NAMALWA (cell line): ENCODE measurements at places on chromosomes 3 and 15.

GRCh38 chr3:38578081-38578475 is 71.4 kb downstream of the SCN5A start:
- no peak for DNase-seq

DNA sequence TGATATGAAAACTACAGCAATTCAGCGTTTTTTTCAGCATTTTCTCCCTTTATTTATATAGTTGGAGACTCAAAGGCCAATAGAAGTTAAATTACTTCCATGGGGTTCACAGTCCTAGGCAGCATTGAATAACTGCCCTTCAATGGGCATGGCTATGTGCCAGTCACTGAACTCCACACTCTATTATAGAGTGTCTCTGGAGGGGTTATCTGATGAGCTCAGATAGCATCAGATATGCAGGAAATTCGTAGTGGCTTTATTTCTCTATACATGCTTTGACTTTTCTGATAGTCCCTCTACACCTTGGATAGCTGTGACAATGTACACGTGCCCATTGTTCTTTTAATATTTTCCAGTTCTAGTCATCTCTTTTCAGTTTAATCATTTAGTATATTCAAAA is 396.9 kb upstream of the CBLB start:
- DNase-seq, result no peak

GRCh38 chr3:4493941-4494894 is 1.1 kb downstream of the ITPR1 start:
- peak; percentile 36 for DNase-seq

- DNase-seq, result no peak
These were observed 3.1 kb downstream of the ATP10A start for GRCh38 chr15:25859838-25860645.

GRCh38 chr15:50257924-50258323 is 7.6 kb downstream of the HDC start:
- DNase-seq, result no peak

GRCh38 chr3:100780071-100780622 is 70.9 kb downstream of the TFG start:
- DNase-seq, result no peak

GRCh38 chr3:174440253-174440701 is 418.9 kb upstream of the NAALADL2 start:
- DNase-seq, result peak; percentile 11

GRCh38 chr3:154175041-154175440 is 53.9 kb downstream of the ARHGEF26 start:
- no peak for DNase-seq

GRCh38 chr15:71761649-71762048 is 48.7 kb upstream of the NR2E3 start:
- DNase-seq, result no peak

GRCh38 chr3:56113908-56114307 is 354.4 kb downstream of the ERC2 start:
- no peak for DNase-seq

- DNase-seq, result no peak
These were observed 192.2 kb upstream of the THRB start for GRCh38 chr3:24686808-24687207.

DNA sequence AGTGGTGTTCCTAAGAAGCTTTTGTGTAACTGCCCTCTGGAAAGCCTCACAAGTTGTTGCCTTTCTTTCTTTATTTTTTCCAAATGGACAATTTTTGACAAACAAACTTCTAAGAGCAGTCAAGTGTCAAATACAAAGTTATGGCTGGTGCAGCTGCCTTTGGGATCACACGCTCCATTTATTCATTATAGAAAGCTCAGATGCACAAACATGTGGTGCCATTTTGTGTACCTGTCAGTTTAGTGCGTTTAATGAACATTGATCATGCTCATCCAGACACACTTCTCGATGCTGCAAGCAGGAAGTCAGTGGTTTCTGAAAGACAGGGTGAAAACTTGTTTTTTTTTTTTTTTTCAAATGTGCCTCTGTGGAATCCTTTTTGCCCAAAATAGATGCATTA is 324.5 kb downstream of the CNTN4 start:
- DNase-seq, result no peak

GRCh38 chr15:38706956-38707355 is 142.3 kb upstream of the RASGRP1 start:
- DNase-seq, result no peak

DNA sequence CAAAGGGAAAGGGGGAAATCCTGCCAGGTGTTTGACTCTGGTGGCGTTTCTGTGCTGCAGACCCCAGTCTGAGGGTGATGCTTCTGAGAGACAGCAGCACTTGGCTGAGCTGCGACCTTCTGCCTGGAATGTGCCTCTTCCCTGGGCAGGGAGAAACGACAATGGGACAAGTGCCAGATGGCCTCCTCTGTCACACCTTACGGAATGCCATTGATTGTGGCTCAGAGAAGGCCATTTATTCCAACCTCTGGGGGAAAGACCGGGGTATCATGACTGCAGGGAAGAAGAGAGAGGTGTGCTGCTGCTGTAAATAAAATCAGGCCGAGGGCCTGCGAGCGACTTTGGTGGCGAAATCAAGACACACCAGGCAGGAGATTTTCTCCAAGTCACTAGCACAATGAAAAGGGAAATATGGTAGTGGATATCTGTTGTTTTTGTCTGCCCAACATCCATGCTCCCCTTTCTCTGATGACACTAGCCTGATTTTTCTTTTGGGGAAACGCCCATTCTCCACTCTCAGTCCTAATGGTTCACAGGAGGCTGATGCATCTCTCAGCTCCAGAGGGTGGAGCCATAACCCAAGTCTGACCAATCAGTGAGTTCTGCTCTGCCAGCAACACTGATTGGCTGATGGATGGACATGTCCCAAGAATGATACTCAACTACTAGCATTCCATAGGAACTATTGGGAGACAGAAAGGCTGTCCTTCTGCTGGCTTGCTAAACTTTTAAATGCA is 336.1 kb downstream of the FOXP1 start:
- DNase-seq, result peak; percentile 2

DNA sequence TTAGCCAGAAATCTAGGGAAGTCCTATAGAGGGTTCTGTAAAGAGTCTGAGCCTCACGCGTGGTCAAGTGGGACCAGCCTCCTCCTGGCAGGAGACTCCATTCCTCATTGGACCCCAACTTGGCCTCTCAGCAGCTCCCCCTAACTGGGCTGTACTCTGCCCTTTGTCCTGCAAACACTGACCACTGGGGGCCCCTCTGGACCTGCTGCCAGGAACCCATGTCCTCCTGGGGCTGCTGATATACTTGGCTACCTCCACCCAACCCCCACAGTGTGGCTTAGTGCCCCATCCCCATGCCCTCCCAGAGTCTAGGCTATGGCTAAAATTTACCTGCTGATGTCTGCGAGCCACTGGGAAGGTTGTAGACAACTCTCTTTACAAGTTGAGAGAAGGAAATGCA is 62.7 kb downstream of the UBP1 start:
- DNase-seq, result no peak

- DNase-seq, result no peak
These were observed 35.5 kb downstream of the CLSTN2 start for GRCh38 chr3:139970526-139970925.

- DNase-seq, result no peak
These were observed 10.6 kb downstream of the POPDC2 start for GRCh38 chr3:119649761-119650160.

DNA sequence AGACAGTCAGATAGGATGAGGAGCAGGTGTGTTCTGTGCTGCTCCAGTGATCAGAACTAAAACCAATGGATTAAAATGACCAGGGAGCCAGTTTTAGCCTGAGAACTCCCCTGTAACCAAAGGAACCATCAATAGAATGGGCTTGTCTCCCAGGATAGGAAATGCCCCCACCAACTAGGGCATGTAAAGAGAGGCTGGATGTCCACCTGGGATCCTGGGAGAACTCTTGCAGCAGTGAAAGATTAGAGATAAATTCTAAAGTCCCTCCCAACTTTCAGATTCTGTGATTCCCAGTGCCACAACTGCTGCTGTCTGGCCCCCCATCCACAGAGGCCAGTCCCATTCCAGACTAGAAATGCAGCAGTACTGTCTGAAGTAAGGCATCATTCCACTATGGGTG is 33.8 kb downstream of the HDC start:
- no peak for DNase-seq

DNA sequence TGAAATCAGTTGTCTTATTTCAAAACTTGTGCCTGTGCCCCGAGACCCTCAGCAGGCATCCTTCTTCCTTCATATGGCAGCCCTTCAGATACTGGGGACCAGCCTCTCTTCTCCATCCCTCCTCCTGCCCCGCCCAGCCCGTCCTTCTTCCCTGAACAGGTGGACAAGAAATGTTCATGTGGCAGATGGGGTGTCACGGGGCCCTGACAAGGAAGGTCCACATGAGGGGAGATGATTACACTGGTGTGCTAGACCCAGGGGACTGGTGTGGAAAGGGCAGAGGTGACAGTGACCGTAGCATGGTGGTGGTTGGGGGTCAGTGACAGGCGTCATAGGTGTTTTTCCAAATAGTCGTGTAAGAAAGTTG is 150.9 kb downstream of the CHDH start:
- DNase-seq, result no peak

DNA sequence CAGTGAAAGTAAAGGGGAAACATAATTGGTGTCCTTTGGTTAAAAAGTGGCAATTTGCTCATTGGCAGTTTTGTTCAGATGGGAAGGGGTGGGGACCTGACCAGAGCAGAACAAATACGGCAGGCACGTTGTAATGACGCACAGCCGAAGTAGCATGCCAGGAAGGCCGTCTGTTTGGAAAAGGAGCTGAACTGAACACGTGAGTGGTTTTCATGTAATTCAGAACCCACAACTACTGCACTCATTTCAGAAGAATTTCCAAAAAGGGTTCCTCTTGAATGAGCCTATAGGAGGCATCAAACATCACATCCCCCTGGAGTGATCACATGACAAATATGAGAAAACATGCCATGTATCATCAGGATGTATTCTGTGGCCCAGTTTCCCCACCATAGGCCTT is 42.9 kb upstream of the LMCD1 start:
- DNase-seq, result no peak

DNA sequence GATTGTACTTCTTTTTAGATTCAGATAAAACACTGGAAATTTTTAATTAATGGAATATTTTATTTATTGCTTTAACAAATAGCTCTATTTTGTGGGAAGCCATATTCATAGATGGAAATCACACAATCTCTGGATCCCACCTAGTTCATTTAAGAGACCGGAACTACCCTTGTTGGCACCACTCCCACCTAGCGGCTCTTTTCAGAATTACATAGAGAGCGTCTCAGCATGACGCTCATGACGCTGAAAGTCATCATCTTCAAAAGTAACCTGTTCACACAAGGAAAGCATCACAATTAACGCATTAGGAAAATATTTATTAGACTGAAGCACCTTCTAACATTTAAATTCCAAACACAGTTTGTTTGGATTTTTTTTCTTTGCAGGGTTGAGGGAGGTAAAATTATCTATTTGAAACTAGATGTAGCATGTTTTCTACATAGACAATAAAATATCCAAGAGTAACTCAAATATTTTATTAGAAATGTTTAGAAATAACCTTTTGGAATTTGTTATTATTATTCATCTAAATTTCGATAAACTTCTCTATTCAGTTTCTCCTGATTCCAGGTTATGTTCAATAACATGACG is 214.9 kb upstream of the ARRDC4 start:
- peak; percentile 79 for DNase-seq

DNA sequence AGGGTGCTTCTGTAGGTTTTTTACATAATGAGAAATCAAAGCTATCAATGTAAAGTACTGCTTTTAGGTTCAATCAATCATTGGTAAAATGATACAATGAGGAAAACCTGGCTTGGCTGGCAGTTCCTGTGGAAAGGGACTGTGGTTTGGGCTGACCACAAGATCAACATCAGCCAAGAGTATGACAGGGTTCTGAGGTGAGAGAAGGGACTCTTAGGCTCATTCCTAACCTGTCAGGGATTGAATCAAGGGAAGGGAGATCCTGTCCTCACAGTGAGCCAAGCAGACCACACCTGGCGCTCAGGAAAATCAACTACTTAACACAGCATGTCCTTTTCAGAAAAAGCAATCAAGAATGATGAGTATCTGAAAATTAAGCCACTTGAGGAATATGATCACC is 111.1 kb downstream of the MAGI1 start:
- no peak for DNase-seq
